ENCODE measurements at places on chromosomes 11 and 22.

- DNase-seq: no peak
Observed at GRCh38 chr22:19758896-19759426, 1.6 kb upstream of the TBX1 start.

- no peak for DNase-seq
Observed at GRCh38 chr22:37454857-37455686, 27.8 kb upstream of the ELFN2 start.

- peak; percentile 1 for DNase-seq
Observed at GRCh38 chr11:15590132-15590531, 475.4 kb downstream of the INSC start.

DNA sequence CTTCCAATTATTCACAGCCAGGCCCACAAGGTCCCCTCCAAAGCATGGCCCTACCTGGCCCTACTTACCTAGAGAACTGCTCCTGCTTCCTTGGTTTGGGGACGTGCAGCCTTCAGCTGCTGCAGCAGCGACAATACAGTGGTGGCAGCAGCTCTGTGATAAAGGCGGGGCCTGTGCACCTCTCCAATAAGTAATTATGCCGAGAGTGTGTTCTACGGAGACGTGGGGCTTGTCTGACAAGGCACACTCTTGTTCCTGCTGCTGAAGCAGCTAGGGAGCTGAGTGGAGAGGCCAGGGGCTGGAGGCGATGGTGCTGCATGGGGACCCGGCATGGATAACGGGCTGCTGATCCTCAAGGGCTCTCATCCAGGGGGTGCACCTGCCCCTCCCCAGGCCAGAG, 98.0 kb upstream of the THY1 start:
- DNase-seq: no peak

GRCh38 chr11:118931571-118931970, 5.8 kb upstream of the BCL9L start:
- no peak for DNase-seq

GRCh38 chr11:82843057-82843795, 57.0 kb downstream of the PRCP start:
- no peak for DNase-seq

GRCh38 chr11:117441146-117441975, 113.7 kb downstream of the CEP164 start:
- DNase-seq: no peak

GRCh38 chr11:47394322-47395222, 13.8 kb upstream of the SLC39A13 start:
- peak; percentile 80 for DNase-seq

DNA sequence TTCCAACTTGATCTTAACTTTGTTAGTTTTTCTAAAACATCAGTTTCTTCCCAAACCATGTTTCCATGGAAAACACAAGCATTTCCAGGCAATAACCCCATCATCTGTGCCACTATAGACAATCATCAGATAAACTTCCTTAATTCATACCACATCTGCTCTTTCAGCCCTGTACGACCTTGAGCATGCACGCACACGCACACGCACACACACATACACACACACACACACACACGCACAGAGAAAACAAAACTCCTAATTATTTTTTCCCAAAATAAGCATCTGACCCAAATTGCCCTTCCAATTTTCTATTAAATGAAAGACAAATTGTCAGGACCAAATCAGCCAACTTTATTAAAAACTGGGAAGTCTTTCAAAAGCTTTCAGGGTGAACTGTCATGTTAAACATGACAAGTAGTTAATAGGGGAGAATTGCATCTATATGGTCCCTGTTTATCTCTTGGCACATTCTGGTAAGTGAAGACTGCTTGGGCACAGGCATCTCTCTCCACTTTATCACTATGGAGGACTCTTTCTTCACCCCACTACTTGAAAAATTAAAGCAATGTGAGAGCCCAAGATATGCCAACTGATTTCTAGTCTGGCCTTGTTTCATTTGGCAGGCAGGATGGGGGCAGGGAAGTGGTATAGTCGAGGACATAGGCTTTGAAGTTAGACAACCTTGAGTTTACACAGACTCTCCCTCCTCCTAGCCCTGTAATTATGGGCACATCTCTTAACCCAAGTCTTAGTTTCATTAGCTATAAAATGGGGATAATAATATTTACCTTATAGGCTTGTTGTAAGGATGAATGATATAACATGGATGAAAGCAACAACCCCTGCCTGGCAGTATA, 15.1 kb downstream of the ADM start:
- DNase-seq: no peak

DNA sequence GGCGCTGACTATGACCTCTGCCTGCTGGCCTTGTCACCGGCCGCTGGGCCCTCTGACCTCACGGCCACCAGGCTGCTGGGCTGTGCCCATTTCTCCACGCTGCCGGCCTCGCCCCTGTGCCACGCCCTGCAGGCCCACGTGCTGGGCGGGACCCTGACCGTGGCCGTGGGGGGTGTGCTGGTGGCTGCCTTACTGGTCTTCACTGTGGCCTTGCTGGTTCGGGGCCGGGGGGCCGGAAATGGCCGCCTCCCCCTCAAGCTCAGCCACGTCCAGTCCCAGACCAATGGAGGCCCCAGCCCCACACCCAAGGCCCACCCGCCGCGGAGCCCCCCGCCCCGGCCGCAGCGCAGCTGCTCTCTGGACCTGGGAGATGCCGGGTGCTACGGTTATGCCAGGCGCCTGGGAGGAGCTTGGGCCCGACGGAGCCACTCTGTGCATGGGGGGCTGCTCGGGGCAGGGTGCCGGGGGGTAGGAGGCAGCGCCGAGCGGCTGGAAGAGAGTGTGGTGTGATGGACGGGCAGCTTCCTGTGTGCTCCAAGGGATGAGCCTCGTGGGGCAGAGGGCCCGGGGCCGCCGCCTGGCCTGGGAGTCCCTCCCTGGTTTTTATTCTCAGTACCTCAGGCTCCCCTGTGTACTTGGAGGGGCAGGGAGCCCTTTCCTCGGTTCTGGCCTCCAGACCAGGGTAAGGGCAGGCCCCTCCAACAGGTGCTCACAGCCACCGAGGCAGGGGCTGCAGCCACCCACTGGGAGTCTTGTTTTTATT, 3.0 kb downstream of the LRFN4 start:
- no peak for DNase-seq

- DNase-seq: no peak
Observed at GRCh38 chr11:9895006-9895405, 231.1 kb downstream of the SWAP70 start.

GRCh38 chr22:37739611-37740049, 42.8 kb downstream of the TRIOBP start:
- DNase-seq: no peak

GRCh38 chr11:18111005-18111404, 5.1 kb upstream of the SAAL1 start:
- DNase-seq: no peak

DNA sequence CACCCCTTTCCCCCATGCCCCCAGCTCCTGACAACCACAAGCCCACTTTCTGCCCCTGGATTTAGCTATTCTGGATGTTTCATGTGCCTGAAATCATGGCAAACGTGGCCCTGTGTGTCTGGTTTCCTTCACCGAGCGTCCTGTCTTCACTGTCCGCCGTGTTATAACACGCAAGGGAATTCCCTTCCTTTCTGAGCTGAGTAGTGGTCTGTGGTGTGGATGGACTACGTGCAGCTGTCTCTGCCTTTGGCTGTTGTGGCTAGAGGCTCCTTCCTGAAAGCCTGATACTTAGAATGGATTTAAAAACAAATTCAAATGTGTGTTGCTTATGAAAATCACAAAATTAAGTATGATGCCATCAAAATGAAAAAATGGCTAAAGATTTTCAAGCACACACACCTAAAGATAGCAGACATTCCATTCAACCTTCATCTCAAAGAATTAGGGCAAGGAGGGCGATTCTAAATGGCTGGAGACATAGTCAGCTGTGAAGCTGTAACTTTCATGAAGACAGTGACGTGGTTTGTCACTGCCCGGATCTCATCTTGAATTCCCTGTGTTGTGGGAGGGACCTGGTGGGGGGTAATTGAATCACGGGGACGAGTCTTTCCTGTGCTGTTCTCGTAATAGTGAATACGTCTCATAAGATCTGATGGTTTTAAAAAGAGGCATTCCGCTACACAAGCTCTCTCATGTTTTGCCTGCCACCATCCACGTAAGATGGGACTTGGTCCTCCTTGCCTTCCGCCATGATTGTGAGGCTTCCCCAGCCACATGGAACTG, 30.5 kb downstream of the KCNQ1 start:
- no peak for DNase-seq

GRCh38 chr11:76603202-76603601, 67.3 kb downstream of the LRRC32 start:
- DNase-seq: no peak

DNA sequence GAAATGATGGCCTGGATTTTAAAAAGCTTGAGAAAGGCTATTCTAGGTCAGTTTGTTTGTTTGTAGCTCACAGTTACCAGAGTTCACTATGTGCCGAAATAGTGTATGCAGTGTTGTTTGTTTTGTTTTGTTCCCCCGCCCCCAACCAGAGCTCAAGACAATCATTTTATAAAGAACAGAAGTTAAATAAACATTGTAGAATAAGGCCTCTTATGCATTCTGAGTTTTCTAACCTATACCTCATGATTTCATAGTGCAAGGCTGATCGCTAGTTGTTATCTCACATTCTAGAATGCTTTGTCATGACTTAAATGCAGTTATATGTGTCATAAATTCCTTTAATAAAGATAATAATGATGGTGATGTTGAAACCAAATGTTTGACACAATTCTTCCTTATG, 7.8 kb downstream of the KCNA4 start:
- no peak for DNase-seq

- peak; percentile 82 for DNase-seq
Observed at GRCh38 chr11:78228467-78228866, 39.7 kb downstream of the USP35 start.

- no peak for DNase-seq
Observed at GRCh38 chr11:88105526-88105925, 69.7 kb downstream of the RAB38 start.

- no peak for DNase-seq
Observed at GRCh38 chr11:65766535-65766934, 14.2 kb downstream of the AP5B1 start.

- DNase-seq: no peak
Observed at GRCh38 chr22:22424210-22424800, 84.2 kb downstream of the ZNF280B start.

GRCh38 chr22:40183029-40183581, 5.4 kb downstream of the TNRC6B start:
- DNase-seq: no peak

- no peak for DNase-seq
Observed at GRCh38 chr11:110179064-110179463, 85.9 kb downstream of the ZC3H12C start.

DNA sequence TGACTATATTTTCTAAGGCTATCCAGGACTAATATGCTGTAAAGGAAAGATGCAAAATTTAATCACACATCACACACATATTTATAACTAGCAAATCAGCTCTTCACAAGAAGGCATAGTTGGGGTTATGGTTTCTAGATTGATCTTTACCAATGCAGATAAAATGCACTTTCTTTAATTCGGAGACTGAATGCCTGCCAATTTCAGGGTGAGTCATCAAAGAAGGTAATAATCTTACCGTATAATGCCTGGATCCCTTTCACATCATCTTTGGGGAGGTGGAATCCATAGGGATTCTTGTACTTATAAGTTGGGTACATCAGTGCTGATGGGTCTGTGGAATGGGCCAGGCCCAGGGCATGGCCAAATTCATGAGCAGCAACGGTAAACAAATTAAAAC, 16.4 kb downstream of the MMP20 start:
- DNase-seq: no peak

- no peak for DNase-seq
Observed at GRCh38 chr11:109421981-109422869, at the start of gene C11orf87. TSS of gene C11orf87 (plus strand) at chr11:109422190. CDS start at chr11:109423634, 1,444 bp downstream.

DNA sequence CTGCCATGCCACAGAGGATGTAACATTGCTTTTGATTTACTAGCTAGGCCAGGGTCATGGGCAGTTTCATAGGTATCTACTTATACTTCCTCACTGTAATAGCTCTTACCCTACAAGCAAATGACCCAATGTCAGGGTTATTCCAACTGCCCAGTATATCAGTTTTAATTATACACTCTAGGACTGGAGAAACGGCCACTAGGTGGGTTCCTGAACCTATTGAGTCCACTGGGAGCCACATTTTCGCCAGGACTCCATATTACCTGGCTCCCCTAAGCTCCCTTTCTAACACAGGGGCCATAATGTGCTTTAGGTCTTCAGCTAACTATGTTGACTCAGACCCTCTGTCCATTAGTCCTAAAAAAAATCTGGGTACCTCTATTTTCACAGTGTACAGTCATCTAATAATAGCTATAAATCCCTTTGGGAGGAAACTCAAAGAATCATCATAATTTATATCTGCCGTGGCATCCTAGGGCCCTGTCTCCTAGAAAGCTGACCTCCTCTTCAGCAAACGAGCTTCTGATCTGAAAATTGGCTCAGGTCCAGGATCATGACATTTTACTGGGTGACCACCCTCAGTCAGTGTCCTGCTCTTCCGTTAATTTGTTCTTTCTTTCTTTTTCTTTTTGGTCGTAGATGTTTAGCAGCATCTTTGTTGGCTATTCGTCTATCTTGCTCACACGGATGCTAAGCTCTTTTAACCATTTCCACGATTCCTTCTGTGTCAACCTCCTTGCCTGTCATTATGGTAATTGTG, 244.3 kb downstream of the FAM76B start:
- DNase-seq: peak; percentile 25

GRCh38 chr11:95907476-95907875, 16.4 kb downstream of the MTMR2 start:
- DNase-seq: no peak

DNA sequence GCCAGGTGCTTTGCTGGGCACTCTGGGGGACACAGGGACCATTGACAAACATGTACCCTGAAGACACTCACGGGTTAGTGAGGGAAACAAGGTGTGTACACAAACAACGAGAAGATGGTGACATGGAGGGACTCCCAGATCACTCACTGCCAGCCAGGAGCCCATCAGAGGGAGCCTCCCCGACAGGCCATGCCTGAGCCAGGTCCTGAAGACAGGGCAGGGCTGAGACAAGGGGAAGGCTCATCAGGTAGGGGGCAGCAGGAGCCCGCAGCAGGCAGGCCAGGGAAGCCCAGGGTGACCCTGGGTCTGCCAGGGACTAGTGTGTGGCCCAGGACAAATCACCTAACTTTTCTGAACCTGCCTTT, 127.9 kb downstream of the BUD13 start:
- DNase-seq: no peak

- no peak for DNase-seq
Observed at GRCh38 chr22:49396817-49397216, 430.9 kb downstream of the BRD1 start.

DNA sequence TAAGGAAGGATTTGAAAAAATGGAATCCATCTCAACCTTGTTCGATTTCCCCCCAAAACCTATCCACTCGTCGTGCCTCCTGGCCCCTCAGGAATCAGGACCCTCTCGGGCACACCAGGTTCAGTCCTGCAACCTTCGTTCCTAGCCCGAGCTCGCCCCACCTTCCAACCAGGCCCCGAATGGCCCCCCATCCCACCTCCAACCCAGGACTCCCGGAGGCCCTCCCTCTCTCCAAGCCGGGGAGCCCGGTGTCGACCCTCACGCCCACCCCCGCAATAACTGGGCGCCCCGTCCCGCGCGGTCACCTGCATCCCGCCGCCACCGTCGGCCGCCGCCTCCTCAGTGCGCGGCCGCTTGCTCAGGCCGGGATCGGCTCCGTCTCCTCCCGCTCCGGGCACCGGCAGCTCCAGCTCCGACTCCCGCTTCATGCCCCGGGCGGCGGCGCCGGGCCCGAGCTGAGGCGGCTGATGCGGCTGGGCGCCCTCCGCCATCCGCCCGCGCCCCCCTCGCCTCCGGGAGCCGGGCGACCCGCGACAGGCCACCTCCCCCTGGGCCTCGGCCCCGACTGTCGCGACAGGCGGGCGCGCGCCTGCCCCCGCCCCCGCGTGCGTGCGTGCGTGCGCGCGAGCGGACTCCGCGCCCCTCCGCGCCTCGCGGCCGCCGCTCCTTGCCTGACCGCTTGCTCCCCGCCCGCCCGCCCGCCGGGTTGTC, 534 bp downstream of the RBFOX2 start:
- no peak for DNase-seq

Data from NAMALWA (cell line).